ENCODE measurements at places on chromosomes 1 and 21. TPM values are rescaled to one million over a fixed set of nuclear protein-coding genes. Genes with fewer than 3 reads are reported as not detected.

TMED5 gene
- total RNA-seq, result 17.3 TPM

AIRE gene
- not detected for total RNA-seq

SNAPIN gene
- total RNA-seq, result 78.5 TPM

DNAJB4 gene
- total RNA-seq, result 26.2 TPM

IGSF9 gene
- 0.03 TPM for total RNA-seq

SLC44A3 gene
- 4.4 TPM for total RNA-seq

PSMA5 gene
- total RNA-seq, result 106 TPM

RSRP1 gene
- 19.9 TPM for total RNA-seq

KRTAP7-1 gene
- total RNA-seq, result not detected

All from Caki2 (cell line).